ENCODE measurements at places on chromosomes 12 and 14.
A peak's percentile ranks its signal among the peaks of the same experiment; 100 is the strongest.

GRCh38 chr12:91109148-91109564 lies 2.1 kb downstream of the LUM start:
- peak; percentile 68 for DNase-seq

DNA sequence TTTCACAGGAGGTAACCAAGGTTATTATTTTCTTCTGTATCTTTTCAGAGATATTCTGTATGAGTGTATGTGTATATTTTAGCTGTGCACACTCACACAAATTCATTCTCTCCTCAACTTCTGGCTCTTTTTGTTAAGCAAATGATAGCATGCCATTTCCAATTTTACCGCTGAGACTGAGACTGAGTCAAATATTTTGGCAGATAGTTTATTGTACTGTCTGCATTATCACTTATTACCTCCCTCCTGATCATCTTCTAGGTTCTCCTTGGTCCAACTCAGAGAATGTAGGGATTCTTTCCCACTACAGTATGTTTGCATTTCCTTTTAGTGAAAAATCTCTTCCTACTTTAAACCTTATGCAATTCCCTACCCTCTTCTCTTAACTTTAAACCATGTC lies 33.3 kb downstream of the DACT1 start:
- DNase-seq = no peak

DNA sequence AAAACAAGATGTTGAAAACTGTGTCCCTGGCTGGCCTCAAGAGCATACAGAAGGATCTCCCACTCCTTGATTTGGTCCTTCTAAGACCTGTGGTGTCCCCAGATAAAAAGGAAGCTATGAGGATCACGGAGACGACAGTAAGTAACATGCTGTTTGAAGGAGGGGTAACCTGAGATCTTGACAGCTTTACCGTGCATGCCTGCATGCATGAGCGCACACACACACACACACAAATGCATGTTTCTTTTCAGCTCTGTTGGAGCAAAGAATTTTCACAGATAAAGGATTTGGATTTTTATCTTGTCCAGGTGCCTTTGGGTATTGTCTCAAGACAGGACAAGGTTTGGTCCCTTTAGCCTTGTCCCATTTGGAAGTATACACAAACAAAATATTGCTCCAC lies 411.6 kb upstream of the CCDC196 start:
- no peak for DNase-seq

DNA sequence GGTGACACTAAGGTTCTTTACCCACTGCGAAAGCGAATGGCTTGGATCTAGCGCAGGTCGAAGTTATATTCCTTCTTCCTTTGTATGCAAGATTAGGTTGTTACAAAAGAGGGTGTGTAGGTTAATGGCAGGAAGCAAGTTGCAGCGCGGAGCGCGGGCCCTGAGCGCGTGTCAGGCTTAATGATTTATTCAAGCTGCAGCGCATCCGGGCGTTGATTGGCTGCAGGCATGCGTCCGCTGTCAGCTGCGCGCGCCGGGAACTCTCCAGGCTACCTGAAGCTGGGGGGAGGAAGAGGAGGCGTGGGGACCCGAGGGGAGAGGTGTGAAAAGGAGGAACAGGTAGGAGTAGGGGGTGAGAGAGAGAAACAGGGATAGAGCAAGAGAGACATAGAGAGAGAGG lies 7.4 kb downstream of the ASCL1 start:
- no peak for DNase-seq

GRCh38 chr12:103687253-103687652 lies 100.2 kb downstream of the STAB2 start:
- no peak for DNase-seq

All from NB4 (cell line).